A549 treated with AZD2906 at 1 μM for 4 hours (cell line): ENCODE measurements at places on chromosomes 3 and 15. TPM values are rescaled to one million over a fixed set of nuclear protein-coding genes. Genes with fewer than 3 reads are reported as not detected.

Gene ADAMTS7
- total RNA-seq = 5.8 to 9.9 TPM (median 8.8 TPM) in 5 replicates

Gene PLSCR4
- total RNA-seq = 6.2 to 9.8 TPM (median 8.2 TPM) in 5 replicates

Gene INKA1
- total RNA-seq = 1.9 to 2.8 TPM (median 2.3 TPM) in 5 replicates

Gene C3orf62
- 1.8 to 2.4 TPM (median 2.1 TPM) in 5 replicates for total RNA-seq

Gene CFAP92
- 0.09 TPM in 1 of 5 replicates, not detected in the others for total RNA-seq

Gene ERICH6
- 0.10 TPM in 1 of 5 replicates, not detected in the others for total RNA-seq

Gene PTX3
- total RNA-seq = 0.93 to 1.3 TPM (median 1.1 TPM) in 5 replicates

Gene PGBD4
- 1.1 to 1.8 TPM (median 1.5 TPM) in 5 replicates for total RNA-seq

Gene ARHGAP31
- 0.63 to 1.3 TPM (median 1.1 TPM) in 5 replicates for total RNA-seq

Gene DAPK2
- total RNA-seq = 2.8 to 4.2 TPM (median 3.7 TPM) in 5 replicates

Gene CLRN1
- total RNA-seq = not detected in 5 replicates

Gene UQCC5
- 50.5 to 63.3 TPM (median 59.7 TPM) in 5 replicates for total RNA-seq

Gene PLA2G4E
- total RNA-seq = 0.06 TPM in 1 of 5 replicates, not detected in the others

Gene KBTBD12
- not detected in 5 replicates for total RNA-seq

Gene CPB1
- not detected in 5 replicates for total RNA-seq

Gene CCRL2
- 0.06 to 0.11 TPM (median 0.07 TPM) in 3 of 5 replicates, not detected in the others for total RNA-seq

Gene SLC6A1
- total RNA-seq = not detected in 5 replicates

Gene VGLL3
- 6.7 to 11.3 TPM (median 10.7 TPM) in 5 replicates for total RNA-seq

Gene PLSCR5
- not detected in 5 replicates for total RNA-seq

Gene A4GNT
- not detected in 5 replicates for total RNA-seq

Gene SLC12A8
- total RNA-seq = 1.3 to 2.3 TPM (median 1.6 TPM) in 5 replicates

Gene PPP2R3A
- total RNA-seq = 1.4 to 2.9 TPM (median 1.8 TPM) in 5 replicates

Gene STRA6
- 50.4 to 82.4 TPM (median 71.8 TPM) in 5 replicates for total RNA-seq

Gene ANAPC13
- 45.5 to 51.8 TPM (median 46.1 TPM) in 5 replicates for total RNA-seq

Gene PIERCE2
- total RNA-seq = 3.9 to 4.8 TPM (median 4.1 TPM) in 5 replicates

Gene ASB14
- not detected in 5 replicates for total RNA-seq

Gene SLC22A14
- 0.03 to 0.05 TPM (median 0.05 TPM) in 3 of 5 replicates, not detected in the others for total RNA-seq

Gene INSYN1
- total RNA-seq = 1.9 to 3.2 TPM (median 2.4 TPM) in 5 replicates

Gene ATP13A5
- total RNA-seq = not detected in 5 replicates

Gene PLSCR2
- total RNA-seq = 0.09 to 0.16 TPM in 2 of 5 replicates, not detected in the others

Gene GRAMD1C
- 0.24 to 0.78 TPM (median 0.46 TPM) in 5 replicates for total RNA-seq

Gene LCTL
- total RNA-seq = 0.05 TPM in 1 of 5 replicates, not detected in the others

Gene LEKR1
- total RNA-seq = 0.87 to 1.4 TPM (median 1.1 TPM) in 5 replicates

Gene ARPP21
- total RNA-seq = 0.06 to 0.27 TPM (median 0.13 TPM) in 5 replicates

Gene GRM2
- 0.03 to 0.05 TPM (median 0.04 TPM) in 4 of 5 replicates, not detected in the other for total RNA-seq

Gene CD200R1
- total RNA-seq = 0.05 to 0.17 TPM (median 0.05 TPM) in 5 replicates

Gene TIGIT
- total RNA-seq = not detected in 5 replicates

Gene CYP1A2
- not detected in 5 replicates for total RNA-seq

Gene RASGRP1
- total RNA-seq = 0.30 to 0.40 TPM (median 0.33 TPM) in 5 replicates

Gene HRH1
- total RNA-seq = 5.6 to 6.9 TPM (median 6.2 TPM) in 5 replicates

Gene SLCO2A1
- total RNA-seq = 0.15 to 0.41 TPM (median 0.22 TPM) in 5 replicates

Gene DZIP1L
- total RNA-seq = 9.2 to 11.7 TPM (median 11.0 TPM) in 5 replicates
